ENCODE measurements at places on chromosomes 12 and 14.

DNA sequence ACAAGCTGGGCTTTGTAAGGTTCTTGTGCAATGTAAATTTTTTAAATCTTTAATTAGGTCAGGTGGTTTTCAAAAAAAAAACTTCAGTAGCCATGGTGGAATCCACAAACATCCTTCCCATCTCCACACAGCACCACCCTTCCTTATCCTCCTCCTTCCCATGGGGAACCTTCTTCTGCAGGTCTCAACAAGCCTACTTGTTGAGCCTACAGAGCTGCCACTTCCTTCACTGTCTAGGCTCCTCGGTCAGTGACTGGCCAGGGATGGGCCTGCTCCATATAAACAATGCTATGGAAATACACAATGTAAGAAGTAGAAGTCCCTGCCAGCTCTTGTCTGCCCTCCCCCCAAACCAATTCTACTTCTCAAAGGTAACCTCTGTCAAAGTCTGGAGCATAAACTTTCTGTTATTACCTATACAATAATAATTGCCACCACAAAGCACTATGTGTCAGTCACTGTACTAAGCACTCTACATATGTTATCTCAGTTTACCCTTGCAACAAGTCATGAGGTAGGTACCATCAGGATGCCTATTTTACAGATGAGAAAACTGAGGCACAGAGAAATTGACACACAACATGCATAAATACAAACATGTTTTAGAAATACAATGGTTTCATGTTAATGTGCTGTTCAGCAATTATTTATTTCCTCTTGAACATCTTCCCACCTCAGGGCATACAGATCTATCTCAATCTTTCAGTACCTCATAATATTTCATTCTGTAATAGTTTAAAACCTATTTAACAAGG lies 17.4 kb downstream of the LIMA1 start:
- no peak for DNase-seq

GRCh38 chr12:119171691-119172425 lies 6.9 kb upstream of the HSPB8 start:
- no peak for DNase-seq

- no peak for DNase-seq
Measured at GRCh38 chr14:95667249-95667693, 19.0 kb upstream of the TCL1B start.

DNA sequence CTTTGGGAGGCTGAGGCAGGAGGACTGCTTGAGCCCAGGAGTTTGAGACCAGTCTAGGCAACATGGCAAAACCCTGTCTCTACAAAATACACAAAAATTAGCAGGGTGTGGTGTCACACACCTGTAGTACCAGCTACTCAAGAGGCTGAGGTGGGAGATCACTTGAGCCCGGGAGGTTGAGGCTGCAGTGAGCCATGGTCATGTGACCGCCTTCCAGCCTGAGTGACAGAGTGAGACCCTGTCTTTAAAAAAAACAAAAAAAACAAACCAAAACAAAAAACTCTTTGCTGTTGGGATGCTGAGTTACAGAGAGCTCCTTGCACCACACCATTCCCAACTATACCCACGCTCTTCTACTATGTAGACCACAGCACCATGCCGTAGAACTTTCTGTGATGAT lies 221.2 kb downstream of the PPM1H start:
- DNase-seq, result no peak

DNA sequence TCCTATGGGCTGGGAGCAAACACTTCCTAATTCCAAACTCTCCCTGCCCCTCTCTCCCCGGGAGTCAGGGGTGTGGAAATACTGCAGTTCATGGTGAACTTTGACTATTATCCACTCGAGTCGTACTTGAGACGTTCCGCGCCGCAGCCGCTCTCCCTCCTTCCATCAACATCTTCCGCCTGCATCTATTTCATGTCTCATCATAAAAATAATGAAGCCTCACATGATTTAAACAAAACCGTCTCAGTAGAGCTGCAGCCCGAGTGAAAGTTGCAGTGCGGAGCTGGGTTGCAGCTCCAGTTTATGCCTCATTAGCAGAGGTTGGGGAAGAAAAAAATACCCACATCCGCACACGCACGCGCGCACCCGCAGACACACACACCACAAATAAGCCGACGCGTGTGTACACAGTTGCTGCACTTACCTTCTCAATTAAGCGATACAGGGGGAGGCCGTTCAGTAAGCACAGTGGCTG lies 283 bp downstream of the LMO3 start:
- no peak for DNase-seq

DNA sequence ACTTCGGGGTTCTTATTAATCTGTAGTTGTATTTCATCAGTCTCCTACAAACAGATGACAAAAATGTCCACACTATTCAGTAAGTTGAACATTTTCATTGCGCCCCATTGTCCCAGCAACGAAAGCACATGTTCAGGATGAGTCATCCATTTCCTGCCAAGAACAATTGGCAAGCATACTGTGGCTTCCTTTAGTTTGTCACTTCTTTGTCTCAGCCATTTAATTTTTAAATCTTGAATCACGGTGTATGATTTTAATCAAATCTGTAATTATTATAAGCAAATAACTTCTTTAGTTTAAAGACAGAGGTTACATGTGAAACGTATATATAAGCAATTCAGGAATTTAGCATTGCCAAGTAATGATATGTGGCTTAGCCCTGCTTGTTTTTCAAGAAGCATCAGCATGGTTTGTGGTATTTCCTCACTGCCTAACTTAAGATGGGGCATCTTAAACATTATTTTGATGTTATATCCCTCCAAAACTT lies 211.3 kb upstream of the KRR1 start:
- DNase-seq, result no peak

GRCh38 chr14:33414041-33414440 lies 475.4 kb downstream of the NPAS3 start:
- DNase-seq, result no peak

GRCh38 chr12:98852181-98852580 lies 207.1 kb downstream of the APAF1 start:
- DNase-seq, result no peak

GRCh38 chr12:128557231-128557630 lies 266.5 kb downstream of the SLC15A4 start:
- DNase-seq, result no peak

DNA sequence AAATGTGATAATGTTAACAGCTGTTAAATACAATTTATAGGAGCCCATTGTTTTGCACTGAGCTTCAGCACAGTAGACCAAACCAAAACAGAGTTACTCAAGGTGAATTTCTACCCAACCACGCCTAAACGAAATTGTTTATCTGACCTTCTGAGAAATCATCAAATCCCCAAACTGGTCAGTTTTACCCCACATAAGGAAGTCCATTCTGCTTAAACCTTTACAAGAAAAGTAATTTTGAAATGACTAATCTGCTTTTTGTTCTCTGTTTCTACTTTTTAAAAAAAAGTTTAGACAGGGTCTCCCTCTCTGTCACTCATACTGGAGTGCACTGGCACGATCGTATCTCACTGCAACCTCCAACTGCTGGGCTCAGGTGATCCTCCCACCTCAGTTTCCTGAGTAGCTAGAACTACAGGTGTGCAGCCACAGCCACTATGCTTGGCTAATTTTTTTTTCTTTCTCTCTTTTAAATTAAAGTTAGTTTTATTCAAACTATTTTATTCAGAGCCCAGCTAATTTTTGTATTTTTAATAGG lies 1.4 kb upstream of the RNF10 start:
- DNase-seq, result no peak

GRCh38 chr12:42590330-42590934 lies 886 bp upstream of the PRICKLE1 start:
- no peak for DNase-seq

- no peak for DNase-seq
Measured at GRCh38 chr14:97180304-97181200, 383.4 kb downstream of the VRK1 start.

DNA sequence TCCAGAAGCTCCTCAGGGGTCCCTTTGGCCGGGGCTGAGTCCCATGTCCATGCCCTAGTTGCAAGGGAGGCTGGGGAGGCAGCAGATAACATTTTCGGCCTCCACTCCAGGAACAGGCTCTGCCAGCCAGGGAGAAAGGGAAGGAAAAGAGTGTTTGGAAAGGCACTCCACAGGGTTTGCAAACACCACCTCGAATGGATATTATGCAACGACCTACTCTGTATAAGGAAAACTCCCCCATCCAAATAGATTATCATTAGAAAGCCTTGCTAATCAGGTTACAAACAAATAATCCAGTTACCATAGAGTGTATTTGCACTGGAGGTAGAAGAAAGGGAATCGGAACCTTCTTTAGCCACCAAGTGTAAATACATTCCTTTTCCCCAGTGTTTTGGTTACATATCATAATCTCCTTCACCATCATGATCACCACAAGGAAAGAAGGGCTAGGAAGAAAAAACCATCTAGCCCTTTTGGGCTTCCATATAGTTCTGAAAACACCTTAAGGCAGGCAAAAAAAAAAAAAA lies 40.4 kb downstream of the TMCC3 start:
- no peak for DNase-seq

DNA sequence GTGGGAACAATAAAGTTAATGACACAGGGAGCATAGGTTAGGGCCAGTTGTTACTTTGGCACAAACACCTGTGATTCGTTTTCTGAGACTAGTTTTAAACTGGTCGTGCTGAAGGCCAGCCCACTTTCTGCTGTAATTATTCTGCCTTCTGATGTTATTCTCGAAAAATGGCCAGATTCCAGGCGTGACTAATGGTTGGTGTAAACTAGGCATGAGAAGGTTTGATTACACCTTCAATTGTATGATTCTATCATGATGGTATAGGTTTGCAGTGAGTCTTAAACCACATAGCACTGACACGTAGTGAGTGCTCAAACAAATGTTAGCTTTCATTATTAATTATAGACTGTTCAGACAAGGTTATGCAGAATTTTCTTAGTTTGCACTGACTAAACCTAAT lies 39.0 kb downstream of the CKB start:
- DNase-seq, result no peak

DNA sequence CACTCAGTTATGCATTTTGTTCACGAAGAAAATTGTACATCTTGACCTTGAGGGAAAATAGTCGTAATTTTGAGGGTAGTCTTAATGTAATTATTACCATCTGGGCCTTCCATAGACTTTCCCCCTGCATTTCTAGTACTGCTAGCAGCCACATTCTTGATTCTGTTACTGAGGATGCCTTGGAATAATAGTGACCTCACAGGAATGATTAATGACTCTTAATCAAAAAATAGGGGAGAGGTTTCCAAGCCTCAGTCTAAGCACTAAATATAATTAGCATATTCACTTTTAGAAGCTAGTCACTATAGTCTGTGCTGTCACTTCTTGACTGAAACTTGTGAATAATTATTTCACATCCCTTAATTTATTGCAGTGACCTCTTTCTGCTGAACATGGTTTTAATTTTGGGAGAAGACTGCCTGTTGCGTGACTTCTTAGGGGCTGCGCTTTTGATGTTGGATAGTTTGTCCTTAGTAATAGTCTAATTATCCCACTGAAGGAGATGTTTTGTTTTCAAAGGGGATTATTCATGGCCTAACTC lies 400.5 kb downstream of the ADAMTS20 start:
- DNase-seq, result no peak

DNA sequence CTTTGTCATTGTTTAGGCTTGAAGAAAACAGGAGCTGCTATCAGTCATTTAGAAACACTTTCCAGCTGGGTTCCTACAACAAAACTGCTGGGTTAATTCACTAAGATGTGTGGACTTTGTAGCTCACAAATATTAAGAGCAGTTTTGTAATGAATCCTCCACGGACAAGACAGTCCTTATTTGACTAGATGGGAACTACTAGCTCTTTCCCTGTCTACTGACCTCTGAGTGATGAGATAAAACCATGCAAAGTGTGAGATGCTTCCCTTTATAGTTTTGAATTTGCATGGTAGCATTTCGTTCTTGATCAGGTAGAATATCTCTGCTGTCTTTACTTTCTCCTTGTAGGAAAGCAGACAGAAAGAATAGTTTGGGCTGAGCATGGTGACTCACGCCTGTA lies 72.9 kb upstream of the STXBP6 start:
- DNase-seq, result no peak

- DNase-seq, result no peak
Measured at GRCh38 chr12:1857086-1857485, 36.7 kb downstream of the LRTM2 start.

DNA sequence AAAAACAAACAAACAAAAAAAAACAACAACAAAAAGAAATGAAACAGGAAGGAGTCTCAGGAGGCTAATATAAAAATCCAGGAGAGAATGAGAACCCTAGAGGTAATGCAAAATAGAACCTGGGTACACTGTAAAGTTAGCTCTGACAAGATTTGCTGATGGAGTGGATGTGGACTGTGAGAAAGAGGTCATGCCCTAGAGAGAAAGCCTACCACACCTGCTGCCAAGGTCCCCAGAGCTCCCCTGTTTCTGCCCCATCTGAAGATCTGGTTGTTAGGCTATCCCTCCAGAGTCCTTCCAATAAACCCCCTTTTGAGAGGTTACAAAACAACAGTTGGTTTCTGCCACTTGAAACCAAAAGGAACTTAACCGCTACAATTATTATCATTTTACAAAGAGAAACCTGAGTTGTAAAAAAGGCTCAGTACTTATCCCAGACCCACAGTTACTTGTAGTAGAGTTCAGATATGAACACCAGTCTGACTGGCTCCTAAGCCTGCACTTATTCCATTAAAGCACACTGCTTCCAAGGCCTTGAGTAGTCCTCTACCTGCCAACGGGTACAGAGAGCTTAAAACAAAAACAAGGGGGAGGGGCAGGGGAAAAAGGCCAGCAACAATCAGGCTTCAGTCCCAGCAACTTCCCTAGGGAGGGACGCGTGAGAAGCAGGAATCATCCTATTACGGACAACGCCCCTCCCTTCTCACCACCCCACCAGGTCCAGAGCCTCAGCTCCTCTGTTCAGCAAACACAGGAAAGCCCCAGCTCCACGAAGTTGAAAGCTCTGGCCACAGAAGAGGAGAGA lies 27.7 kb downstream of the PPP1R13B start:
- no peak for DNase-seq

DNA sequence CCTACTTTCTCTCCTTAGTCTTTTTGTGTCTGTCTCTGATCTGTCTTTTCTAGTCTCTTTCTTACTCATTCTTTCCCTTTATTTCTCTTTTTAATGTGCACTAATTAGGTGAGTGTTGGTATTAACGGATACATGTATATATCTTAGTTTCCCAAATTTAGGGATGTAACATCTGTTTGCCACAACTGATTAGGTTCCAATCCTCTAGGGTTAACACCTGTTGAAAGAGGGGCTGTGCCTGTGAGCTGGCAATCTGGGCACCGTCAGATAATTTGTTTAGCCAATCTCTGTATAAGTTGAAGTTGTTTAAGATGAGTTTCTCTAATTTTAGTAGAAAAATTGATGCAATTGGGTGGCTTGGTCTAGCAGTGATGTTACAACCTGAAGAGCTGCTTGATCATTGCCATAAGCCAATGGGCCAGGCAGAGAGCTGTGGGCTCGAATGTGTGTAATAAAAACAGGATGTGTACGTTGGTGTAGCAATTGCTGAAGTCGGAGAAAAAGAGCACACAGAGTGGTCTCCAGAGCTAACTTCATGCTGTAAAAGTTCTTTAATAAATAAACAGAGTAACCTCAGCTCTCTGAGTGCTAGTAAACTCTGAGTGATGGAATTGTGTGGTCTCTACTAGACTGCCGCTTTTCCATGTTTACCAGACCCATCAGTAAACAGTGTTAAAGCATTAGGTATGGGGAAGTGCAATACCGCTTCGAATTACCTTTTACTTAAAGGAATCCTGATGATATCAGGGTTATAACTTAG lies 18.3 kb upstream of the LYZ start:
- no peak for DNase-seq
